Naive thymus-derived CD4-positive, alpha-beta T cell (primary cell): ENCODE measurements at places on chromosomes 16 and 17.

DNA sequence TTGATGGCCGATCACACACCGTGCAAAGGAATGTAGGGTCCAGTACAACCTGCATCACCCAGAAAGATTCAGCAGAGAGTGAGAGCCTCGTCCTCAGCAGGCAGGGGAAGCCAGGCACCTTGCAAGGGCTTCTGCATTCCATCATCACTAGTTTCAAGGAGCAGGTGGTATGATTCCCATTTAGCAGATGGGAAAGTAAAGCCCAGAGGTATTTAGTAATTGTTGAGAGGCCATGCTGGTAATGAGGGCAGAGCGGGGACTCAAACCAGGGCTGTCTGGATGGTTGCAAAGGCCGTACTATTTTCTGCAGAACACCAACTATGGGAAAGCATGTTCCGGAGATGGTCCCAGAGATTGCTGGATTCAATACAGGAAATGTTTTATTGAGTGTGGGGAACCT is 65.8 kb upstream of the MRTFB start:
- DNase-seq, result no peak

DNA sequence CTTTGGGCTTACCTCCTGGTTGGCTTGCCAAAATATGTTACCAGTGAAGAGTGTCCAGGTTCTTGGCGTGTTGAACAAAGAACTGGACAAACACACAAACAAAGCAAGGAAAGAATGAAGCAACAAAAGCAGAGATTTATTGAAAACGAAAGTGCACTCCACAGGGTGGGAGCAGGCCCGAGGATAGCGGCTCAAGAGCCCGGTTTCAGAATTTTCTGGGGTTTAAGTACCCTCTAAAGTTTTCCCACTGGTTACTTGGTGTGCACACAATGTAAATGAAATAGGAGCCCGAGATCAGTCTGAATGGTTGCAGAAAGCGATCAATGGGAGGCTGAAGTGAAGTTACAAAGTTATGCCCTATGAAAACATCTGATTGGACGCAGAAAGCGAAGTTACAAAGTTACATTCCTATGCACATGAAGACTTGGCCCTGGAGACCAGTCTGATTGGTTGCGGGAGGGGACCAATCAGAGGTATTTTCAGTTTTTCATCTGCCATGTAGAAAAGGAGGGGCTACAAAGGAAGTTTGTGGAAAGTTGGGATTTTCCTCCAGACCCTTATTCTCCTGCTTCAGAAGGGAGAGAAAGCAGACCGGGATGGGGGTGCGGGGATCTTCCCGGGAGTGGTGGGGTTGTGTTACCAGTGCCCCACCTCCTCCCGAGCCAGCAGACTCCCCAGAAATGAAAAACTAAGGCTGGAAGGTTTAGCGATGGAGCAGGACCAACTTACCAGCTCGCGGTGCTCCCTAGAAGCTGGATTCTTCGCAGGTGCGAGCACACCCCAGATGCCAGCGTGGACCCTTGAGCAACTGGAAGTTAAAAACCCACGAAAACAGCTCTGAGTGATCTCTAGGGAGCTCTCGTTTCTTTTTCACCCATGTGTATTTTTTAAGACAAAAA is at the start of gene SLFN12:
Gene SLFN12, minus strand, starts transcription at position 325 of the 899 bp plus-strand sequence. CDS start 9,472 bp downstream, outside the sequence.
- DNase-seq, result peak; percentile 53

DNA sequence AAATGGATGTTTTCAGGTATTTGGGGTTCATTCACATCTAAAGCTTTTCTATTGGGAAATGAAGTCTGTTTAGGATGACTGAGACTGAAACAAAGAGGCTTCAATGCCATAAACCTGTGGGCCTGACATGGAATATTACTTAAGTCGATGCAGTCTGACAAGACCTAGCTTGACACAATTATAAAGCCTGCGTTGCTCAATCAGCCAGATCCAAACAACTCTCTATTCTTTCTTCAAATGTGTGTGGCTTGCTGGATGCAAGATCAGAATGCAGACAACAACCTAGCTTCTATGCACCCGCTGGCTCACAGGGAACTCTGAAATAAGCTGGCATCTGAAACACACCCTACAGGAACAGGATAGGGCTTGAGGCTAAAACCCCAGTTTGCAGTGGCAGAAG is 40.0 kb downstream of the RFFL start:
- DNase-seq, result no peak

DNA sequence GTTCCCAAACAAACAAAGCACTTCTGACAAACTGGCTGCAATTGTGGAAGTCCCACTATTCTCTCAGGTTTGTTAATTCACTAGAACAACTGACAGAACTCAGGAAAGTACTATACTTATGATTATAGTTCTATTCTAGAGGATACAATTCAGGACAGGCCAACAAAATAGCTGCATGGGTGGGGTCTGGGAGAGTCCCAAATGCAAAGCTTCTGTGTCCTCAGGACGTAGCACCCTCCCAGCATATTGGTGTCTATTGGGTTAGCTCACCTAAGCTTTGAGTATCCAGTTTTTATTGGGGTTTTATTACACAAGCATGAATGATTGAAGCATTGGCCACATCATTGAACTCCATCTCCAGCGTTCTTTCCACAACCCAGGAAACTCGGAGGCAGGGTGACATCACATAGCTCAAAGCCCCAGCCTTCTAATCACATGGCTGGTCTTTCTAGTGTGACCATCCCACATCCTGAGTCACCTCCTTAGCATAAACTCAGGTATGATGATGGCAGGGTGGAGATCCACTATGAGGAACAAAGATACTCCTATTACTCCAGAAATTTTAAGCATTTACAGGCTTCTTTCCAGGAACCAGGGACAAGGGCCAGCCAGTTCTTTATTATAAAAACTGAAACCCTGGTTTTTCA is 43.9 kb upstream of the CCNF start:
- DNase-seq, result no peak

- DNase-seq, result no peak
Observed at GRCh38 chr17:76154936-76155845, 14.1 kb upstream of the FOXJ1 start.

GRCh38 chr16:83145297-83145696 is 518.5 kb downstream of the CDH13 start:
- DNase-seq, result no peak

DNA sequence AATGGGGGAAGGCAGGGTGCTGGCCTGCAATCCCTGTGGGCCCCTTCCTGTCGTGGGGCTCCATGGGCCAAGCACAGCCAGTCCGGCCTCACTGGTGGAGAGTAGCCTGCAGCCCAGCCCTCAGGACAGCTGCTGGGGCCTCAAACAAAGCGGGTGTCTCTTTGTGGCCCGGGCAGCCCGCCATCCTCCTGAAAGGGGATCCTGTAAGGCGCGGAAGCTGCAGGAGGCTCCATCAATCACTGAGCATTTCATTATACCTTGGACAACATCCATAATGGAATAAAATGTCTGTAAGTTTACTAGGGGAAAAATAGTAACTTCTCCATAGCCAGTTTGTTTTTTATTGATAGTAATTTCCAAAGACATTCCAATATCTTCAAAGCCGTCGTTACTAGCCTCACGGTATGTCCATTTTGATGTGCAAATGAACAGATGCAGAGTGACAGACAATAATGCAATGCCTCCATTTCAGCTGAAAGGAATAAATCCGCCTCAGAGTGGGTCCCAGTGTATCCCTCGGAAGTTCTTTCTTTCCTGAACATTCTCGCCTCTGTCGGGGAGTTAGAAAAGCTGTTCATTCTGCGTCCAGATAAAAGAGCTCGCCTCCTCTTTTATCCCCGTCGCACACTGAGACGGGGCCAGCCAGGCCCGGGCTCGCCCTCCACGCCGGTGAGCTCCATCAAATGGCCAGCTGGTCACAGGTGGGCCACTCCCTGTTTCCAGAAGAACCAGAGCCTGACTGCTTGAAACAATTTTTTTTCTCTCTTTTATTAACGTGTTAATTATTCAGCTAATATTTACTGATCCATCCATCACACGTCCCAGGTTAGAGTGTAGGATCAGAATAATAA is 14.4 kb downstream of the WSCD1 start:
- DNase-seq, result no peak

DNA sequence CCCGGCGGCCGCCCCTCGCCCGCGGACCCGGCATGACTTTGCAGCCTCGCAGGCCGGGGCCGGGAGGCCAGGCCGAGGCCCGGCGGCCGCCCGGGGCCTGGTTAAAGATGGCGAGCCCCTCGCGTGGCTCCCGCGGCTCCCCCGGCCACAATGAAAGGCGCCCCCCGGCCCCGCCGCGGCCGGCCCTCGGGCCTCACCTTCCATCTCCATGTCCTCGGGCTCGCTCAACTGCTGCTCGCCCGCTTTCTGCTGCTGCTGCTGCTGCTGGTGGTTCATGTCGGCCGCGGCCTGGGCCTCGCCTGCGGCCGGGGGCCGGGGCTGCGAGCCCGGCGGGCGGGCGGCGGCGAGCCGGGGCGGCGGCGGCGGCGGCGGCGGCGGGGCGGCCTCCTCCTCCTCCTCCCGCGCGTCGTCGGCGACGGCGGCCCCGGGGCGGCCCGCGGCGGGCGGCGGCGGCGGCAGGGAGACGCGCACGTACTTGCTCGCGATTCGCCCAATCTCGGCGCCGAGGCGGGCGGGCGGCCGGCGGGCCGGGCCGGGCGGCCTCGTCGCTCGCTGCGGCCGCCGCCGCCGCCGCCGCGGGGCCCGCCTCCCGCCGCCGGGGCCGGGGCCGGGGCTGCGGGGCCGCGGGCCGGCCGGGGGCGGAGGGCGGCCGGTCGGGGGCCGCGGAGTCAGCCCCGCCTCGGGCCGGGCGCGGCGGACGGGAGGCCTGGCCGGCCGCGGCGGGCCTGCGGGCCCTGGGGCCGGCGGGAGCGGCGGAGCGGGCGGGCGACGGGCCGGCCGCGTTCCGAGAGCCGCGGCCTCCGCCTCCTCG is 491 bp downstream of the USP7 start:
- DNase-seq, result no peak

DNA sequence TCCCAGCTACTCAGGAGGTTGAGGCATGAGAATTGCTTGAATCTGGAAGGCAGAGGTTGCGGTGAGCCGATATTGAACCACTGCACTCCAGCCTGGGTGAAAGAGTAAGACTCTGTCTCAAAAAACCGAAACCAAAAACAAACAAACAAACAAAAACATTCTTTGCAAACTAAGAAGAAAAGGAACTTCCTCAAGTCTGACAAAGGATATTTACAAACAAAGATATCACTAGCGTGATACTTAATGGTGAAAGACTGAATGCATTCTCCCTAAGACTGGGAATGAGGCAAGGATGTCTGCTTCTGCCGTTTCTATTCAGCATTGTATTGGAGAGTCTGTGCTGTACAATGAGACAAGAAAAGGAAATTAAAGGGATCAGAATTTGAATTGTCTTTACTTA is 10.5 kb upstream of the MPO start:
- DNase-seq, result no peak

DNA sequence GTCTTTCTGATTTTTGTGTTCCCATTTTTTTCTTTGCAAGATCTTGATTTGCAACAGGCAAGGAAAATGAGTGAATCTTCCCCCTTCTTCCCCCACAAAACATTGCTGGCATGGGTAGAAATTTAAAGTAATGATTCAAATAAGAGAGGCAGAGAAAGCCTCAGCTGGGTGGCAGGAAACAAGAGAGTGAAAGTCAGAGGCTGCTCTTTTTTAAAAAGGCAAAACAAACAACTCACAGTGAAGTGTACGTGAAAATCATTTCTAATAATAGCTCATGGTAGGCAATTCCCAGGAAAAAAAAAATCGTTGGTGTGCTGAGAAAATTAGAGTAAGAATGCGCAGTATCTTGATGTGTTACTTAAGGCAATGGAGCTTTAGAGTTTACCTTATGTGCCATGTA is 229.5 kb downstream of the FTO start:
- no peak for DNase-seq

DNA sequence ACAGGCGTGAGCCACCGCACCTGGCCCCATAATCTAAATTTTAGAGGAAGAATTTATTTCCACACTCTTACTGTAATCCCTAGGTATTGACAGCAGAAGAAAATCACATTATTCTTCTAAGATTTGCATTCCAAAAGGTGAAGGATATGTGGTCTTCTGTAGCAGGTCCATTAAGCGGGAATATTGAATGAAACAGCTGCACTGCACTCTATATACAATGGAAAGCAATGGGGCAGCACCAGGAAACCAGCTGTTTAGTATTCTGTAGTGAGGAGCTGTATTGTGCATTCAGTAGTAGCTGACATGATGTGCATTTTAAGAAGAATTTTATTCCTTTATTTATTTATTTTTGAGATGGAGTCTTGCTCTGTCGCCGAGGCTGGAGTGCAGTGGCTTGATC is 49.6 kb downstream of the PSMD12 start:
- DNase-seq, result no peak

GRCh38 chr16:89504091-89504490 is 4.1 kb upstream of the SPG7 start:
- DNase-seq, result no peak
